ENCODE measurements at places on chromosomes 11 and 22. TPM values are rescaled to one million over a fixed set of nuclear protein-coding genes. Genes with fewer than 3 reads are reported as not detected.

GRCh38 chr22:37697538-37697835, 639 bp downstream of the TRIOBP start:
- H3K27ac ChIP-seq: no peak overlapping the region
- H3K36me3 ChIP-seq: peaks cover 10% of the 10 kb centered on the region

The TIMM10B gene
- 40.3 TPM for total RNA-seq

The KLHDC7B gene
- total RNA-seq: 15.1 TPM

- peak overlapping the region; percentile 68 for H3K27ac ChIP-seq
- H3K36me3 ChIP-seq: no peaks in the 10 kb centered on the region
- peak; percentile 52 for DNase-seq
- H3K4me1 ChIP-seq: peaks cover 20% of the 10 kb centered on the region
Measured at GRCh38 chr11:118609380-118610224, 2.2 kb downstream of the PHLDB1 start.

- DNase-seq: peak; percentile 54
- H3K4me1 ChIP-seq: peaks cover 2% of the 10 kb centered on the region
- H3K27me3 ChIP-seq: peaks cover 4% of the 10 kb centered on the region
- H3K4me3 ChIP-seq: no peak overlapping the region
- no peaks in the 10 kb centered on the region for H3K36me3 ChIP-seq
Measured at GRCh38 chr11:59186130-59186594, 14.2 kb downstream of the DTX4 start.

DNA sequence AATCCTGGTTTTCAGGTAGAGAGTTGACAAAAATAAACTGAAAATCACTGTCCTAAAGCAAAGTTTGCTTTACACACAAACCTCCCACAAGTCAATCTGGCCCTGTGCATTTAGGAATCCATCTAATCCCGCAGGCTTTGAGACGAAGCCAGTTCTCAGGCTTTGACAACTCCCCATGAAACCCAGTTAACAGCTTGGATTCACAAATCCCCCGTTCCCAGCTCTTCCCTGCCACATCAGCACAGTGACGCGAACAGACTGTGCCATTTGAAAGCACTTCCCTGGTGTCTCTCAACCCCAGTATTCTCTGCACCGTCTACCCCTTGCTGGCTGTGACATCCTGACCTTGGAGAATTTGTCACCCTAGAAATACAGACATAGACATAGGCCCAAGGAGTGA, 117.8 kb downstream of the OPCML start:
- no peaks in the 10 kb centered on the region for H3K36me3 ChIP-seq
- no peak for DNase-seq
- H3K4me3 ChIP-seq: no peak overlapping the region
- H3K27ac ChIP-seq: no peak overlapping the region
